ENCODE measurements at places on chromosomes 7 and 10. TPM values are rescaled to one million over a fixed set of nuclear protein-coding genes. Genes with fewer than 3 reads are reported as not detected.

Gene PKD2L1
- 1.1 TPM for total RNA-seq

GRCh38 chr10:73956476-73957359 is 41.2 kb upstream of the VCL start:
- no peak for DNase-seq

DNA sequence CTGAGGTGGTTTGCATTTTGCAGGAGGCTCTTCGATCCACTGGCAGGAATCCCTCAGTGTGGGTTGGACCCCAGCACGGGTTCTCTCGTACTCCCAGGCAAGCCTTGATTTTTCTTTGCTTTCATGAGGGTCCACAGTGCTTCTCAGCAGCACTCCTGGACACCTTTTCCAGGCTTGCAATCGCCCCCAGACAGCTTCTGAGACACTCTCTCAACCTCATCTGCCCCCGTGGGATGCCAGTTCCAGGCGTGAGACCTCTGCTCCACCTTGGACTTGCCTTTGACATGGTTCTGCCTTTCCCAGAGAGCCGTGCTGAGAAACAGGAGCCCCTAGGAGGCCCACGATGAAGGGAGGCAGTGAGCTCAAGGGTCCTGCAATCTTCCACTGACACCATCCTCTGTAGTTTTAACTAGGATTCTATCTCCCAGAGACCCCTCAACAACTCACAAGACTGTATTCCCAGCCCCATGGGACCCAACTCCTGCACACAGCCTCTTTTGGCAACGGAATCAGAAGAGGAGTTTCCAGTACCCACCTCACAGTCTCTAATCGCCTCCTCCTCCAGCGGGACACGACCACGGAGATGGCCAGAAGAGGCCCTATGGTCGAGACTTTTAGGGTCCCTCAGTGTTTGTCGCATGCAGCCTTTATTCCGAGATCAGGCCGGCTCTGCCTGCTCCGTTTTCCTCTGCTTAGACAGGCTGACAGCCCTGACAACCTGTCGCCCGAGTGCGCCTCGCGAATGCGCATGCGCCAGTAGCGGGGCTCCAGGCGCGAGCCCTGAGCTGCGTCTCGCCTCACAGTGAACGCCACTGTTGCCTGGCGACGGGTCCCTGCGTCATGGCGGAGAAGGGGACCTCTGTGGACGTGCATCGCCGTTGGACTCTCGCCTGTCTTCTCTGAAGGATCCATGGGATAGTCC is 26.0 kb upstream of the ZNF273 start:
- DNase-seq: peak; percentile 75

DNA sequence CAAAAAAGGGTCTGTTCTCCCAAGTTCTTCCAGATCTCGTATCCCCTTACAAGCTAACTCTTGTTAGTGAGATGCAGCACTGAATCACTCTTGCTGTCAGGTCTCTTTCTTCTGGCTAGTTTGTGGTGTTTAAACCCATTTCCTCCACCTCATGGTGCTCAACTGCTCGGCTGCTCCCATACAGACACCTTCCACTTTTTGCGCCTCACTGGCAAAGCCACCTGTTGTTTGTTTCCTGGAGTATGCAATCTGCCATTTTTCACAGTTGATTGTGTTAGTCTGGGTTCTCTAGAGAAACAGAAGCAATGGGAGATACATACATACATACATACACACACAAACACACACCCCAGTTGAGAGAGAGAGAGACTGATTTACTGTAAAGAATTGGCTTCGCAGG is 124.4 kb upstream of the SP8 start:
- DNase-seq: no peak

- no peak for DNase-seq
Observed at GRCh38 chr7:135801045-135801693, 52.6 kb upstream of the FAM180A start.

DNA sequence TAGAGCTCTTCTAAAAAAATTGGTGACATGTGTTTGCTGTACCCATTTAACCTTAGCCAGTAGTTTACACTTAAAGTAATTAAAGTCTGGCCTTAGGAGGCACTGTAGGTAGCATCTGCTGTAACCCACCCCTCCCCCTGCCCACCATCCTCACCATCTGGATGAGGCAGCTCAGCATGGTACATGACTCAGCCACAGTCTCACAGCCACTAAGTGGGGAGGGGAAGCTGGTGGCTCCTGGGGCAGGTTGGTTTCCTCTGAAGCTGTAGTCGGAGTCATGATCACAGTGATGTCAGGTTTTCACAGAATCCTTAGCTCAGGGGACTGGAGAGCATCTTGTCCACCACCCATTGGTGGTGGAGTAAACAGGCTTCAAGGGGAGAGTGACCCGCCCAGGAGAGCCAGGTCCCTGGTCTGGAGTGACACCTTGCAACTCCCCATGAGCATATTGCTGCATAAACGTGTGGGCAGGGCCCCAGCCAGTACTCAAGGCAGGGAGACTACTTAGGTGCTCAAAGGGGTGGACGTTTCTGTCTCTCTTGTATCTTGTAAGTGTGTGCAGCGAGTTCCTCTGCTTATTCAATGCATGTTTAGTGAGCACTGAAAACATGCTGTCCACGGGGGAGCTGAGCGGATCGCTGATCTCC is 125.9 kb downstream of the GRK5 start:
- DNase-seq: no peak

Measured in aorta (tissue), 5 donors.